H9 (cell line): ENCODE measurements at places on chromosomes 11 and 22. TPM values are rescaled to one million over a fixed set of nuclear protein-coding genes. Genes with fewer than 3 reads are reported as not detected.

Gene P4HA3
- not detected in 2 replicates for total RNA-seq

DNA sequence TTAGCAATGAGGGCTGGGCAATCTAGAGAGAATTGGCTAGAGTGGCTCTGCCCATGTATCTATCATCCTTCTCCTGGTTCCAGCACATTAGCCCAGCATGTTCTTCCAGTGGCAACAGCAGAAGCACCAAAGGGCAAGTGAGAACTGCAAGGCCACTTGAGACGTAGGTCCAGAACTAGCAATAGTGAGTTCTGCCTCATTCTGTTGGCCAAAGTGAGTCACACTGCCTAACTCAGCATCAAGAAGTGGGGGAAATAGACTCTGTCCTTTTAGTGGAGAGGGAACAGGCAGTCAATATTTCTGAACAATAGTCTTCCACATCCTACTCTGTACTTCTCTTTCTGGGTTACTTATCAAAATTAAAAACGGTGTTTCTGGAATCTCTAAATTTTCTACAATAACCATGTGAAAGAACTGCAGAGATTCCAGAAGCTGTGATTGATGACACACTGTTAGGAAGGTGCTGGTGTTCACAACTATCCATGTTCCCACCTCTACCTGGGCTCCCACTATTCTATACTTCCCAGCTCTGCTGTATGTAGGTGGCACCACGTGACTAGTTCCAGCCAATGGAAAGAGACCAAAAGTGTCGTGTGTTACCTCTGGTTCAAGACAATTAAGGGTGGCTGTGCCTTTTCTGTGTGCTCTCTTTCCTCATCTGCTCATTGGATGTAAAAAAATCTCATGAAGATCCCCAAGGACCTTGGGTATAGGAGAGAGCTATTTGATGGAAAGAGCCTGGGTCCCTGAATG lies 23.4 kb upstream of the GRK3 start:
- no peak overlapping the region for H3K27ac ChIP-seq
- no peak for DNase-seq

DNA sequence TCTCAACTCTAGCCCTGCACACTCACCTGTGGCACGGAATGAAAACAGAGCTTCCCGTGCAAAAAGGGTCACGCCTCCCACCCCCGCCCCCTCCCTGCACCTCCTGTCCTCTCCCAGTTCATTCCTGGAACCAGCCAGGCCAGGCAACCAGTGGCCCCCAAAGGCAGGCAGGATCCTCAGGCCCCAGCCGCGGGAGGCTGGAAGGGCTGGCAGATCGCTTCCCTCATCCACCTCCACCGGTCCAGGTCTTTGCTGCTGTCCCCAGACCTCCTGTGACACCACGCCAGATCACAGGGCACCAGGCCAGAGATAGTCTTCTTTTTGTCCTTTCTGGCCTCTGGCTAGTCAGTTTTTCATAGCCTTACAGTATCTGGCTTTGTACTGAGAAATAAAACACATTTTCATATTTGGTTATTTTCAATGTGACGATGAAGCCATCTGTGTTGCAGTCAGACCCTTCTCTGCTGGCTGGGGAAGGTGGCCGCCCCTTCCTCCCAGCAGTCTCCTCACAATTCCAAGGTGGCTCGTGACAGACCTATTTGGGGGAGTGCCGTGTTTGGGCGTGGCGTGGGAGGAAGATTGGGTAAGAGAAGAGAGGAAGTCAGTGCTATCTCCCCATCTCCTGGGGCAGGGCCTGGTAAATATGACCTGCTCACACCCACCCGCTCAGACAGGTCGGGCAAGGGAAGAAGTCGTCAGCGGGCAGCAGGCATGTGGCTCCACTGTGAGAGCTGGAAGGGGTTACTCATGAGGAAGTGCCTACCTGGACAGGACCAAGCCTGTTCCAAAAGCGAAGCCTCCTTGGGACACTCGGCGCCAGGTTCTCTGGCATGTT lies 9.1 kb downstream of the SSH3 start:
- no peak for DNase-seq
- H3K36me3 ChIP-seq = no peaks in the 10 kb centered on the region; the same call in 2 of the 3 replicates

DNA sequence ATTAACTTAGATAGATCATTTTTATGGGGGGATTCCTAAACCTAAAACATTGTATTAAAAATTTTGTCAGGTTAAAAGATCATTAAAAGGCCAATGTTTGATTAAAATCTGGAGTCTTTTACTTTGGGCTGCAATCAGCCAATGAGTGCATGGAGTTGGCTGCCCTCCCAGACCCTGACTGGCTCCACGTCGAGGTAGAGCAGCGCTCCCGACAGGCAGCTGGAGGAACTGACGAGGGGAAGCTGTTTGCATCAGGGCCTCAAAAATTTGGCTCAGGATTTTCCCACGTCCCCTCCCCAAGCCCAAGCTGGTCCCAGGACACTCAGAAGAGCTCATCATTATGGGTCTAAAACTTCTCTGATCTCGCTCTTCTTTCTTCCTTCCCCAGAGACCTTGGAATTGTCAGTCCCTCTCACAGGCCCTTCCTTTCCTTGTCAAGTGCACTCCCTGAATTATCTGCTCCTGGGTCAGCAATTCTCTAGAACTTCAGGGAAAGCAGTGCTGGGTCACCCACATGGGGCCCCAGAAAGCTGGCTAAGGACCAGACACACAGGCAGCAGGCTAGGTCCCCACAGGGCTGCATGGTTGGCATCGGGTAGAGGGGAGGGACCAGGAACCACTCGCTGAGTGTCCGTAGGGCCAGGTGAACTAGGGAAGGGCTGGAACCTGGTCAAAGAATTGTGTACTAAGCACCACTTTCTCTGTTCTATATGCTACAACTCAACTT lies 119.6 kb upstream of the IGLL5 start:
- H3K36me3 ChIP-seq = no peaks in the 10 kb centered on the region
- peak; percentile 70 for DNase-seq
- H3K4me3 ChIP-seq = no peak overlapping the region
- H3K27me3 ChIP-seq = peaks cover 12% of the 10 kb centered on the region; the same call in 1 of the 2 replicates

GRCh38 chr11:131483453-131483852 lies 113.0 kb downstream of the NTM start:
- H3K4me3 ChIP-seq = no peak overlapping the region
- no peaks in the 10 kb centered on the region for H3K36me3 ChIP-seq
- H3K4me1 ChIP-seq = no peaks in the 10 kb centered on the region; the same call in 1 of the 2 replicates
- H3K27ac ChIP-seq = no peak overlapping the region
- DNase-seq = no peak

DNA sequence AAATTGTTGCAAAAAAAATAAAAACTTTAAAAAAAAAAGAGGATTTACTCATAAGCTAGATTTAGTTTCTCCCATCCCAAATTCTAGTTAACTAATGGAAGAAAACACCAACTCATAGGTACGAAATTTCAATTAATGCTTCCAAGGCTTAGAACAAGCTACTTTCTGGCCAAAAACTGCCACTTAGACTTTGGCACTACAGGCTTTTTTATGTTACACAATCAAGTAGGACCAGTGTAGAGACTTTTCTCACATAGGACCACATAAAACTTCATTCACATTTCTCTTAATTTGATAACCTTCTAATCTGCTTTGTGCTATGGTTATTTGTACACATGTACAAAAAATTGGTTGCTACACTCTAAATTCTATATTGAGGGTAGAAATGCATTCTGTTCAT lies 3.1 kb downstream of the ST13 start:
- H3K27ac ChIP-seq = no peak overlapping the region
- H3K4me3 ChIP-seq = peak overlapping the region; percentile 4; the same call in 1 of the 3 replicates
- DNase-seq = no peak
- peaks cover 2% of the 10 kb centered on the region; the same call in 1 of the 2 replicates for H3K4me1 ChIP-seq
- H3K36me3 ChIP-seq = peaks cover 25% of the 10 kb centered on the region

GRCh38 chr11:108534274-108534882 lies 36.2 kb upstream of the POGLUT3 start:
- H3K27me3 ChIP-seq = no peaks in the 10 kb centered on the region
- no peak overlapping the region for H3K4me3 ChIP-seq
- no peak for DNase-seq
- 0 out of 2 replicates have a peak, but pooled peaks cover 6% of the 10 kb centered on the region for H3K4me1 ChIP-seq
- H3K27ac ChIP-seq = no peak overlapping the region

- no peaks in the 10 kb centered on the region for H3K4me1 ChIP-seq
- no peaks in the 10 kb centered on the region for H3K36me3 ChIP-seq
- peak; percentile 90 for DNase-seq
- H3K27ac ChIP-seq = no peak overlapping the region
- no peak overlapping the region for H3K4me3 ChIP-seq
- H3K27me3 ChIP-seq = no peaks in the 10 kb centered on the region
Measured at GRCh38 chr11:45518141-45518832, 147.1 kb downstream of the CHST1 start.

GRCh38 chr11:10633261-10633660 lies 60.3 kb downstream of the IRAG1 start:
- H3K4me3 ChIP-seq = no peak overlapping the region
- peak; percentile 18 for DNase-seq
- no peaks in the 10 kb centered on the region for H3K27me3 ChIP-seq
- no peak overlapping the region for H3K27ac ChIP-seq
- H3K4me1 ChIP-seq = no peaks in the 10 kb centered on the region; the same call in 1 of the 2 replicates
